NCI-H187 (cell line): ENCODE measurements at places on chromosomes 7 and 10.

DNA sequence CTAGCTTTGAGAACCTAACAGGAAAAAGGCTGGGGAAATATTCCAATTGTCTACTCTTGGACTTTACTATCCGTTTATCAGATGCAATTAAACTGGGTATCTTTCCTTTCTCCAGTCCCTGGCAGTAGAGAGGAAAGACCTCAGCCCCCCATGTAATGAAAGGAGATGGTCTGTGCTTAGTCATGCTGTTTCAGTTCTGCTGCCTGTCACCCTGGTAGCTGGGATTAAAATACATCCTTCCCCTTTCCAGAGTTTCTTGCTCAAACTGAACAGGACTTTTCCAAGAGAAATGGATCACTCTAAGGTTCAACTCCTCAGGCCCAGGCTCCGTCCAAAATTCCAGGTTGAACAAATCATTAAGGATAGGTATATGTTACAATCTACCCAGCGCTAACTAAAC, 202.9 kb downstream of the PTEN start:
- DNase-seq, result no peak

- no peak for DNase-seq
These were observed 78.5 kb downstream of the LHPP start for GRCh38 chr10:124539935-124540641.

DNA sequence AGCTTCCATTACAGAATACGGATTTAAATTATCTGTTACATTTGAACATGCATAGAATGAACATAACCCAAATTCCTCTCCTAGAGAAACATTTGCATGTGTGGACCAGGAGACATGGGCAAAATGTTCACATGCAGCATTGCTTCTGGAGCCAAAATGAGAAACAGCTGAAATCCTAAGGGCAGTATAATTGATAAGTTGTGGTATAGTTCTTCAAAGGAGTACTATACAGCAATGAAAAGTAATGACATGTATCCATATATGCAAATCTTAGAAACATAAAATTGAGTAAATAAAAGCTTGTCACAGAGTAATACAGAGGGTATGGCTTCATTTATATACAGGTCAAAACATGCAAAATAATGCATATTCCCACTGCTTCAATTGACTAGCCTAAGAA, 77.1 kb downstream of the RAB11FIP2 start:
- no peak for DNase-seq

DNA sequence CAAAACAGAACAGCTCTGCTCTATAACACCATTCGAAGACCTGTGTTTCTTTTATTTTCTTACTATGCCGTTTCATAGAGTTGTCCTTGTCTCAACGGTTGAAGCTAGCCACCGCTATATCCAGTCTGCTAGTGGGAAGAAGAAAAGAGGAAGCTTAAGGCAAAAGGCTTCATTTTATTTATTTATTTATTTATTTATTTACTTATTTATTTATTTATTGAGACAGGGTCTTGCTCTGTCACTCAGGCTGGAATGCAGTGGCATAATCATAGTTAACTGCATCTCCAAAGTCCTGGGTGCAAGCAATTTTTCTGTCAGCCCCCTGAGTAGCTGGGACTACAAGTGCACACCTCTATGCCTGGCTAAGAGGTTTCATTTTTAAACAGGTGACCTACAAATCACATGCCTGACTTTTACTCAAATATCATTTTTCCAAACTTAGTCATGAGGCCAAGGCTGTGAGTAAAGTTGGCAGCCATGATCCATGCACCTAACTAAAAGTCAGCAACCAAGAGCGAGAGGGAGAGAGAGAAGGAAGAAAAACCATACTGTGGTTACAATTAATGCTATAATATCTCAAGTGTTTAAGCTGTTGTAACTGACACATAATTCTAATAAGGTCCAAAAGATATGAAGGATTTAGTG, 1305.3 kb upstream of the LRRTM3 start:
- DNase-seq, result no peak

DNA sequence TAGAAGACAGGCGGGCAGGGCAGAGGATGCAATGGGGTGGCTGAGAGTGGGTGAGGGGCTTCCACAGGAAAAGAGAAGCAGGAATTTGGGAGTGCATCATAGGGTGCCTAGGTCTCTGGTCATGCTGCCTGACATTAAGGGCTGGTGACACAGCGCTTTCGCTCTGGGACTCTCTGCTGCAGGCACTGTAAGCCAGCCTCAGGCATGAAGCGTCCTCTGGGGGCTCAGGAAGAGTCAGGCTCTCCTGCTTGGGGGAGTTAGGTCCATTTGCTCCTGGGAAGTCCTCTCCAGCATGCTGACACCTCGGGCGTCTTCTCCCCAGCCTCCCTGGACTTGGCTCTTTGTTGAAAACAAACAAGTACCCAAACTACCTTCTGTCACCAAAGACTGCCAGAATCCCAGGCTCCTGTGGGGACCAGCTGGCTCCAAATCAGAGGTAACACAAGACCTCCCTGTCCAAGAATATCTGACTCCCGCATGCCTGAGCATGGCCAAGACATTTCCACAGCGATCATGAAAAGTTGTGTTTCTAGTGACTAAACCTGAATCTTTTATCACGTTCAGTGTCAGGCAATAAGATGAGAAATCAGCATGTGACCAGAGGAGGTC, 55.4 kb downstream of the GPR26 start:
- DNase-seq, result no peak

DNA sequence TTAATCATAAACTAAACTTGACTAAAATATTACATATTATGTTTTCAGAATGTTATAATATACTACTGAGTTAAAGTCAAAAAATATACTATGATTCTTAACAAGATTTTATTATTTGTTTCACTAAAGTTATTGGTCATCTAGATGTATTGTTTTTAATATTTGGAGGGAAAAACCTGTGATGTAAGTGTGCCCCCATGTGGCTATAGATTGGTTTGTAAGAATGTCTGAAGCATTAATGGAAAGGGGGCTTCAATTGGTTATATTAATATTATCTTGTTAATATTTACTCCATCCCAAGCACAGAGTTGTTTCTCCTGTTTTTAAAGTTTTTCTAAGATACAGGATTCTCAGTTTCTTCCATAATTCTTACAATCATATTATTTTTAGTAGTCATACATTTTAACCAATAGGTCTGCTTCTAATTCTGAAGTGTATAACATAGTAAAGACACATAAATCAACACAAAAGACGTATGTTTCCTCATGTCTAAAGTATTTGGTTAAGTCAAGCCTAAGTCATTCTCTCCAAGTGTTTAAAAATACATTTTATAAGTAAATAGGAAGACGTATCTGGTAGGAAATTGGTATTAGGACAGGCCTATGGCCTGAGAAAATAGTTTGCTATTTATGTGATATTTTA, 58.0 kb downstream of the GNAT3 start:
- DNase-seq, result no peak

- DNase-seq, result no peak
These were observed 4.2 kb downstream of the NOS3 start for GRCh38 chr7:150994838-150995510.

DNA sequence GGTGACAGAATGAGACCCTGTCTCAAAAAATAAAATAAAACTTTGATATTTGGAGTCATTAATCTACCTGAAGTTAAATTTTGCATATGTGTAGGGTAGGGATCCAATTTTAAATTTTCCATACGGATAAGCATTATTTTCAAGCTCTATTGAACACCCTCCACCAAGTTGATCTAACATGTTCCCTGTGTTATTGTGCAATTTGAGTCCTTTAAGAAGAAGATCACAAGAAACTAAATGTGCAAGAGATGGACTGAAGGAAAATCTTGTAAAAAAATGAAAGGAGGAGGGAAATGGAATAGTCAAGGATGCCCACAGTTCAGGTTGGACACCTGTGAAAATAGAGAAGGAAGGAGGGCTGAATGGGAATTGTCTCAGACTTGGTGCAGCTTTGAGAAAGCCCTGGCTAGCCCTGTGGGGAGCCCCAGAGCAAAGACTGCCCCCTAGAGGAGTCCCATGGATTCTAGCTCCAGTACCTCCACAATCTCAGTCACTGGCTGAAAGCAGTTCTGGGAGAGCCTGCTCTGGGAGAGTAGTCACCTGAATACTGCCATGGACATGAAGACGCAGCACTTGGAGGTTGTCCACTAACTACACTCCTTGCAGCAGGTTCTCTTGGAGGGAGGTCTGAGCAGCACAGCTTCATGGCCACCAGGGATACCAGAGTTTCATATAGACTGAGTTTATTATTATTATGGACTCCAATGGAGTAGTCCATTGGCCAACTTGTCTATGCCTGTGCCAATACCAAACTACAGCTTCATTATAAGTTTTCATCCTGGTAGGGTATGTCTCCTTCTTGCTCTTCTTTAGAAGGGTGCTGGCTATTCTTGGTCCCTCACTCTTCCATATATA, 5.7 kb upstream of the TIAL1 start:
- no peak for DNase-seq
